H7 (cell line): ENCODE measurements at places on chromosomes 12 and 14.
A peak's percentile ranks its signal among the peaks of the same experiment; 100 is the strongest.

- DNase-seq = no peak
Observed at GRCh38 chr12:89073027-89073398, 279.3 kb downstream of the DUSP6 start.

- DNase-seq = no peak
Observed at GRCh38 chr14:75649773-75650172, 10.9 kb downstream of the ERG28 start.

- no peak for DNase-seq
Observed at GRCh38 chr12:54032086-54032619, 697 bp upstream of the HOXC5 start.

- peak; percentile 62 for DNase-seq
Observed at GRCh38 chr12:96195845-96196451, 1.8 kb downstream of the ELK3 start.

GRCh38 chr12:128339631-128340030 is 72.7 kb downstream of the TMEM132C start:
- DNase-seq = no peak

- no peak for DNase-seq
Observed at GRCh38 chr12:43736927-43737440, 21.6 kb downstream of the PUS7L start.
